Activated CD4-positive, alpha-beta T cell treated with anti-CD3 and anti-CD28 coated beads, Interleukin-10, Interleukin-2, amounts not matched to agents 100 ng/mL and 50 ng/mL, durations not matched to agents 16 hours and 8 hours (primary cell): ENCODE measurements at places on chromosomes 11 and 22.
A peak's percentile ranks its signal among the peaks of the same experiment; 100 is the strongest.

DNA sequence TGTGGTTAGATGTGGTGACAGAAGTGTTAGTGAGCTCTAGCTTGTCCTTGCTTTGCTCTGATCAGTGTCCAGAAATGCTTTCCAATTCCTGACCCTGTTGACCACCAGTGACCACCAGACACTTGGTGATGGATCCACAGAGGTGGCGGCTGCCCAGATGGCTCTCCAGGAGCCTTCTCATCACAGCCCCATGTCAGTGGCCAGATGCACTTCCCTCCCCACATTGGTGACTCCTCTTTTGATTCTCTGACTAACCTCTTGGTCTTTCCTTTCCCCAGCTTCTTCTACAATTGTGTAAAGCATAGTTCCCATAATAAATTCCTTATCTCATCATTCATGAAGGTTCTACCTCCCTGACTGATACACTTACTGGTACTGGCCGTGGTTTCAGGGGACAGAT lies 40.1 kb upstream of the CXCR5 start:
- DNase-seq, result no peak

- no peak for DNase-seq
Observed at GRCh38 chr11:107696140-107696539, 15.7 kb downstream of the SLN start.

- DNase-seq, result no peak
Observed at GRCh38 chr22:32043391-32043790, 330 bp downstream of the SLC5A1 start.

GRCh38 chr11:22521226-22521625 lies 104.4 kb downstream of the FANCF start:
- DNase-seq, result peak; percentile 30

- DNase-seq, result no peak
Observed at GRCh38 chr11:124672536-124673215, 863 bp downstream of the SIAE start.

- no peak for DNase-seq
Observed at GRCh38 chr11:134252346-134253187, 585 bp downstream of the THYN1 start.
